NCI-H2081 (cell line): ENCODE measurements at places on chromosomes 11 and 22.

- no peak for DNase-seq
These were observed 22.2 kb downstream of the MYBPC3 start for GRCh38 chr11:47329987-47330931.

- no peak for DNase-seq
These were observed 25.5 kb downstream of the KCNJ1 start for GRCh38 chr11:128841461-128842072.

DNA sequence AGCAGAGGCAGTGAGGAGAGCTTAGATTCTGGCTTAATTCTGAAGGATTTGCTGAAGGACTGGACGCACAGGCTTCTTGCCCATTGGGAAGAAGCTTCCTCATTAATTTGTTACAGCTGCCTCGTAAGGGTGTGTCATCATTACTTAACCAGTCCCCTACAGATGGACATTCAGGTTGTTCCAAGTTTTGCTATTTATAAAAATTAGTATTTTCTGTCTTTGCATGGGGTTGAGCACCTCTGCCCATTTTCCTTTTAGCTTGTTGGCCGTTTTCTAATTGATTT is 38.1 kb downstream of the CAPN1 start:
- DNase-seq: no peak

DNA sequence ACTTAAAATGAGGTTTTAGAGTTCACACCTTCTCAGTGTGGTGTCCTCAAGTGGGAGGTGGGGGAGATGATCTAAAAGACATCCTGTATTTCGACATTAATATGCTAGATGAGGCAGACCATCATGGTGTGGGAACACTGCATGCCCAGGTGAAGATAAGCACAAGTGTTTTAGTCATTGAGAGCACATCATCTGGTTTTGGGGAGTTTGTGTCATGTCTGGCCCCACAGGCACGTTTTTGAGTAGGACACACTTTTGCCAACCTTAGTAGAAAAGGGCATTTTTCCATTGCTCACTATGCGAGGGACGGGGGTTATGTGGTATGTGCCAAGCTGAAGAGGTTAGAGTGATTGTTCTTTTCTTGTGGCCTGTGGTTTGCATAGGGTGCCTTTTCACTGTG is 189.3 kb downstream of the DBX1 start:
- DNase-seq: no peak

GRCh38 chr11:33718440-33718839 is 17.8 kb downstream of the CD59 start:
- DNase-seq: no peak

GRCh38 chr11:120512739-120513435 is 1.3 kb downstream of the GRIK4 start:
- DNase-seq: no peak

- no peak for DNase-seq
These were observed 897.3 kb downstream of the METTL15 start for GRCh38 chr11:29005401-29005980.

DNA sequence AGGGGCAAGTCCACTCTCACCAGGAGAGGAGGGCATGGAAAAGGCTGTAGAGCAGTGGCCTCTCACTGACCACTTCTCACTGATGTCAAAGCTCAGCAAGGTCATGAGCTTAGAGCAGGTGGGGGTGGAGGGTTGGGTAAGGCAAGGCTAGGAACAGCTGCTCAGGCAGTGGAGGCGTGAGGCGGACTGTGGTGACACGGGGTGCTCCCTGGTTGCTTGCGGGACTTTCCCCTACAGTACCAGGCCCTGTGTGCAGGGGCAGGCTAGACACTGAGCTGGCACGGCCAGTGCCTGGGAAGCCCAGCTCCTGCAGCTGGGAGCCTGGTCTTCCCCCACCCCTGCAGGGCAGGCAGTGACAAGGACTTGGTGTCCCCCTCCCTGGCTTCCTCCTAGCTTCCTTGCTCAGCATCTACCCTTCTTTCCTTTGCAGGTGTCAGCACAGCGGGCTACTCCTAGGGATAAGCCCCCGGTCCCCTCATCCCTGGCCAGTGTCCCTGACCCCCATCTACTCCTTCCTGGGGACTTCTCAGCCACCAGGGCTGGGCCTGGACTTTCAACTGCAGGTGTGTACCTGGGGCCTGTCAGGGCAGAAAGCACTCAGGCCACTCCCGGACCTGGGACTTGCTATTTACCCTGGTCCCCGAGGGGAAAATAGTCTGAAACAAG is 45.6 kb downstream of the PISD start:
- no peak for DNase-seq

- DNase-seq: no peak
These were observed 60.5 kb downstream of the METTL15 start for GRCh38 chr11:28168718-28169117.

DNA sequence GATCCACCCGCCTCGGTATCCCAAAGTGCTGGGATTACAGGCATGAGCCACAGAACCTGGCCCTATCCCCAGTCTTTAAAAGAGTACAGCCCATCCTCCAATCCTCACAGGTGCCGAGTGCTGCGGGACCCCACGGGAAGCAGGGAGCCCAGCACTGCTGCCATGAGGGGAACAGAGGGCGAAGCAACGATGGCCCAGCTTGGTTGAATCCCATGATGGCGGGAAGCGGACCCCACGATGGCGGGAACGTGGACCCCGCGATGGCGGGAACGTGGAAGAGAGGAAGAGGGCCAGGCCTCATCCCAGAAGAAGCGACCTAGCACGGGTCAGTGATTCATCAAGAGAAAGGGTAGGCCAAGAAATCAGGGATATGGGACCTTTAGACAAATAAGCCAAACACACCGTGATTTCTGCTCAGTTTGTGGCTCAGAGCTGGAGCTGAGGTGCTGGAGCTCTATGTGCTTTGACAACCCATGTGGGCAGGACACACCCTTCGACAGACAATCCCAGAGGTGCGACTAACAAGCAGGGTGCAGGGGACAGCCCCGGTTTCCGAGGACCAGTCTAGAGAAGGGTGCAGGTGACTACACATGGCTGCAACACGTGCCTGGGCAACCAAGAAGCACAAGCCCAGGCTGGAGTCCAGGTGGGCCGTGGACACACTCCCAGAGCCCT is 30.9 kb downstream of the BRD1 start:
- DNase-seq: no peak

GRCh38 chr22:28034760-28035401 is 115.8 kb upstream of the PITPNB start:
- DNase-seq: peak; percentile 85

DNA sequence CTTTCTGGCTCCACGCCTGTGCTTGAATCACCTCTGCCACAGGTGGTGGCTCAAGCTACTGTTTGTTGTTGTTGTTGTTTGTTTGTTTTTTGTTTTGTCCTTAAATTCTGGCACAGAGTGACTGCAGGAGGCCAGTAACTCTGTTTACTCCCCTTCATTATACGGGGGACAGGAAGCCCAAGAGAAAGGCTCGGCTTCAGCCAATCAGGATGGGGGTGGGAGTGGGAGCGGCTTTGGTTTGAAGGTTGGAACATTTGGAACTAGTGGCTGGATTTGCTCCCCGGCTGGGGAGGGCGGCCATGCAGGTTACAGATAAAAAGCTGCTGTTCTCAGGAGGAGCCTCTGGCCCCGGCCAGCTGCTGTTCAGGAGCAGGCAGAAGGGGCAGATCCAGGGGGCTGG is 19.7 kb upstream of the CABP2 start:
- DNase-seq: no peak

- no peak for DNase-seq
These were observed 35.4 kb upstream of the IGSF9B start for GRCh38 chr11:133992121-133992520.

GRCh38 chr11:84261707-84262106 is 975.5 kb upstream of the CCDC90B start:
- no peak for DNase-seq

DNA sequence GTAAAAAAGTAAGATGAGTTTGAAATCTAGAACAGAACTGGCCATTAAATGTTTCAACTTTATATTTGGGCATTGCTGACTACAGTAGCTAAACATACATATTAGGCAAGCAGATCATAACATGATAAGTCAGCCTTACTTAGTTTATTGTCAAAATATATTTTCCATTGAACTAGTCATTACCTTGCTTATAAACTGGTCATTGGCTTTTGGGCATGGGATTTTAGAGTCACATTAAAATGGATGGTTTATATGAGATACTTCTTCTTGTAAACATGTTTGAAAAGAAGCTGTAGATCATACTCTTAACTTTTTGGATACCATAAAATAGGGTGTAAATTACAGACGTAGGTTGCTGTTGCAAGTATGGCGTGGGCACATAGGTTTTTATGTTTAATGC is 2.7 kb downstream of the HIPK3 start:
- DNase-seq: no peak

- no peak for DNase-seq
These were observed 122.4 kb downstream of the FEZ1 start for GRCh38 chr11:125373426-125374391.

GRCh38 chr22:42156598-42156997 is 26.0 kb upstream of the CYP2D6 start:
- DNase-seq: no peak

DNA sequence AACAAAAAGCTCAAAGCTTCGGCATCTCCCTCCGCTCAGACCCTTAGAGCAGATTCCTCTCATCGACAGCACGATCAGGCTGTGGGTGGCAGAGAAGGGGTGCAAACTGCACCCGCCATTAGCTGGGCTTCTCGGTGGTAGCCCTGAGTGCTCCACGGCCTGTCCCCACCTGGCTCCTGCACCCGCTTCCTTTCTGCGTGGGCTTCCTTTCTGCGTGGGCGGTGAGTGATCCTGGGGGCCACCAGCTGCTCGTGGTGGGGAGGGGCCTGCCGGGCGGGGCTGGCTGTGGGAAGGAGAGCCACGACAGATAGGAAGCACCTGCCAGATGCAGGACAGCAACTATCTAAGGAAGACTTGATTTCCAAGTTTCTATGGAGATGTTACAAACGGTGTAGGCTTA is 55.0 kb downstream of the BRD1 start:
- DNase-seq: no peak

GRCh38 chr11:13207665-13208594 is 69.7 kb upstream of the BMAL1 start:
- peak; percentile 25 for DNase-seq

- DNase-seq: no peak
These were observed 13.8 kb downstream of the DGCR6L start for GRCh38 chr22:20305894-20306645.

- DNase-seq: no peak
These were observed 447.8 kb upstream of the CNTN5 start for GRCh38 chr11:98572941-98573340.

GRCh38 chr11:47848700-47849155 is 578 bp upstream of the NUP160 start:
- DNase-seq: no peak

GRCh38 chr11:67539550-67539949 is 16.3 kb upstream of the CABP2 start:
- DNase-seq: no peak

DNA sequence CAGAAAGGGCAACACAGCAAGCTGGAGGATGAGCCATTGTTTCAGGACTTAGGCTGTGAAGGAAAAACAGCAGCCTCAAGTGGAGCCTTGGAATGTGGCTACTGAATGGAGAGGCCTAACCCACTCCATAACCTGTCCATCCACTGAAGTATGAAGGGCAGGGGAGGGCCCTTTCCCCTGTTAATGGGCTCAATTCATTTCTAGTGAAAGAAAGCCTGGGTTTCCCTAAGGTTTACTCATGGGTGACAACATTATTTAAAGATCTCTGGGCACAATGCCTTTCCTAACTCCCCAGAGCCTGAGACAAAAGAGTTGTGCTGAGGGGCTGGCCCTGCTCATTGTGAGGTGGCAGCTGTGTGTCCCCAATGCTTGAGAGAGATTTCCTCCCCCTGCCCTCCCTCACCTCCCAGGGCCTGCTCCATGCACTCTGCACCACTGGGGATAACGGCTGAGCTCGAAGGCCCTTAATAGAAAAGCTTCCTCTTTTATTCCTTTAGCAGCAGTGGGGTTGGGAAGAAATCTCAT is 83.8 kb downstream of the ME3 start:
- peak; percentile 77 for DNase-seq

- no peak for DNase-seq
These were observed 11.5 kb upstream of the NAP1L4 start for GRCh38 chr11:3003396-3004231.

DNA sequence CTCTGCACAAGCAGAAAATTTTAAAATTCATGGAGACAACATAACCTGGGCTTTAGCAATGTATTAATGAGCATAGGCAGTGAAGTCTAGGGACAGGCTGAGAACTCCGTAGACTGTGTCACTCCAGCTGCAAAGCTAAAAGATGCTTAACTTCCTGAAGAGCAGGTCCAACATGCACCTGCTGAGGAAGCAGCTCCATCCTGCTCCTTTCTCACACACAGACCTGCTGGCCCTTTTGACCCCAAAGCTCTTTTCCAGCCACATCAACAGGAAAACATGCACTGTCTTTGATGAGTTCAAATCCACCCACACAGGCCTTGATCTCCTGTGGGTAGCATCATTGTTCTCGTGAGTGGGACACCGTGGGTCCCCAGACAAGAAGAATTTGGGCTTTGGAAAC is 36.0 kb downstream of the SYN3 start:
- DNase-seq: no peak

DNA sequence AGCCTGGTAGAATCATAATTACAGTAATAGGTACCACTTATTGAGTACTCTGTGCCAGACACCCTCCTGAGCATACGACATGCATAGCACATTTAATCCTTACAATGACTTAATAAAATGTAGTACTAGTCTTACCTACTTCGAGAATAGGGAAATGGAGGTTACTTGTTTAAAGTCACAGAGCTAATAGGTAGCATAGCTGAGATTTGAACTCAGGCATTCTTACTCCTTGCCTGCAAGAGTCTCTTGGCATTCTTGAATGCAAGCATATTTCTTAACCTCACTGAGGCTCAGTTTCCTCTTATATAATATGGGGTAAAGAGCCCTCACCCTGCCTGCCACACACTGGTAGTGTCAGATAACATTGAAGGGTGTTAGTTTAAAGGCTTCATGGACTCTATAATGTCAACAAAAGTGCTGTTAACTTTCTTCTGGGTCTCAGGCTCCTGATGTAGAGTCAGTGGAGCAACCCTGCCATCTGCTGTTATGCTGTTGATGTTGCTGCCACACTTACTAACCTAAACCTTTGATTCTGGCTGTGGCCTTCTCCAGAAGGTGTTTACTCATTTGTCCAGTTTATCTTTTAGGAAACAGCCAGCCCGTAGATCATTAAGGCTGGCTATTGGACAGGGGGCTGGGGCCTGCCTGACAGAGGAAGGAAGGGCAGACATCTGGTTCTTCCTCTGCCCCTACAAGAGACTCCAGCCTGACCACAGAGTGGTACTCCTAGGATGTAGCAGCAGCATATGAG is 18.9 kb downstream of the LIMK2 start:
- no peak for DNase-seq

DNA sequence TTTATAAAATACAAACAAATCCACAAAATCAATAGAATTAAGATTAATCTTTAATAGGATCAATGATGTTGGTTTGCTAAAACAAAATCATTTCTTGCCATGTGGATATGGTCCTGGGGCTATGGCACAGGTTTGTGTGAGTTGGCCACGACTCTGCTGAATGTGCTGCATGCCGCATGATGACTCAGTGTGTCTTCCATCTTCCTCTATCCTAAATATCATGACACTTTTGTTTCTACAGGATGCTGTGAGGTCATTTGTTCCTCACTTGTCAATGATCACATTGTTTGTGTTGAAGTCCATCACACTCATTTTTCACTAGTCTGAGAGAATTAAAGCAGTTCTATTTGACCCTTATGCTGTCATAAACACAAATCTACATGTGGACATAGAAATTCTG is 167.2 kb upstream of the ZBED5 start:
- DNase-seq: no peak

- no peak for DNase-seq
These were observed 728 bp downstream of the TBC1D22A start for GRCh38 chr22:46763051-46763705.

GRCh38 chr22:37765953-37766576 is 41.7 kb upstream of the GCAT start:
- DNase-seq: no peak

- DNase-seq: no peak
These were observed 57.7 kb downstream of the TEAD1 start for GRCh38 chr11:12731841-12732336.
